ENCODE measurements at places on chromosomes 16 and 17. TPM values are rescaled to one million over a fixed set of nuclear protein-coding genes. Genes with fewer than 3 reads are reported as not detected.
A peak's percentile ranks its signal among the peaks of the same experiment; 100 is the strongest.

The CACNB1 gene
- total RNA-seq: 3.7 TPM

The REXO5 gene
- total RNA-seq: 5.9 TPM

GRCh38 chr16:11662582-11662981 is 5.7 kb upstream of the SNN start:
- H3K27ac ChIP-seq: no peak overlapping the region
- peaks cover 27% of the 10 kb centered on the region for H3K4me1 ChIP-seq
- no peaks in the 10 kb centered on the region for H3K27me3 ChIP-seq
- H3K4me3 ChIP-seq: no peak overlapping the region
- DNase-seq: no peak

DNA sequence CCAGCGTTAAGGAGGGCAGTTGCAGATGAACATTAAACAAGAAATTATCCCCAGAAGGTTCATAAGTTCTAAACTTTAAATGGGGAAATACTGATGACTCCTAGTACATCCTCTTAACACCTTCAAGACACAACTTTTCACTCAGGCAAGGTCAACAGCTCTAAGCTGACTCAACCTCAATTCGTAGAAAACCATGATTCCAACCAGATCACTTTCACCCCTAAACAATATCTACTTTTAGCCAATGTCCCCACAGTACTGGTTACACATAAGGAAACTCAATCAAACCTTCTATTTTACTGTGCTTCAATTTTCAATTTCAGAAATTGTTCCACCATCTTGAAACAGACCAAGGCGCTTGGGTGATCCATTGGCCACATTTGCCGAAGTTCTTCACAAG is 2.3 kb downstream of the CDYL2 start:
- H3K36me3 ChIP-seq: no peaks in the 10 kb centered on the region
- peaks cover 5% of the 10 kb centered on the region for H3K4me1 ChIP-seq

- H3K36me3 ChIP-seq: no peaks in the 10 kb centered on the region
Measured at GRCh38 chr16:50445621-50446555, 77.1 kb upstream of the BRD7 start.

DNA sequence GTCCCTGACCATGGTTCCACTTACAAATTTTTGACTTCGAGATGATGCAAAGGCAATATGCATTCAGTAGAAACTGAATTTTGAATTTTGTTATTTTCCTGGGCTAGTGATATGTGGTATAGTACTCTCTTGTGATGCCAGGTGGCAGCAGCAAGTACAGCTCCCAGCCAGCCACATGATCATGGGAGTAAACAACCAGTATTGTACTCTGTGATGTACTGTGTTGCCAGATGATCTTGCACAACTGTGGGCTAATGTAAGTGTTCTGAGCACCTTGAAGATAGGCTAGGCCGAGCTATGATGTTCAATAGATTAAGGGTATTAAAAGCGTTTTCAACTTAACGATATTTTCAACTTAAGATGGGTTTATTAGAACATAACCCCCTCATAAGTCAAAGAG is 250.8 kb downstream of the STX8 start:
- no peaks in the 10 kb centered on the region for H3K36me3 ChIP-seq
- no peak overlapping the region for H3K27ac ChIP-seq
- H3K4me3 ChIP-seq: no peak overlapping the region

- no peaks in the 10 kb centered on the region for H3K4me1 ChIP-seq
- peak; percentile 46 for DNase-seq
- H3K4me3 ChIP-seq: peak overlapping the region; percentile 29
- H3K36me3 ChIP-seq: no peaks in the 10 kb centered on the region
Measured at GRCh38 chr17:10292057-10292937, 80.5 kb downstream of the MYH13 start.

All from left ventricle myocardium inferior (tissue), 1 donor.